ENCODE measurements at places on chromosomes 12 and 14.

- no peak for DNase-seq
Measured at GRCh38 chr14:54169254-54169924, 212.8 kb upstream of the BMP4 start.

GRCh38 chr14:39114073-39114838, at the start of gene GEMIN2:
Gene GEMIN2, plus strand, starts transcription at chr14:39114323. Its CDS starts 16 bp downstream, at chr14:39114339.
- DNase-seq, result peak; percentile 95

GRCh38 chr12:119593578-119594398, at the start of gene TMEM233:
Gene TMEM233, plus strand, starts transcription at chr12:119593774. Its CDS starts 75 bp downstream, at chr12:119593849.
- no peak for DNase-seq

- DNase-seq, result no peak
Measured at GRCh38 chr14:97033556-97034081, 236.4 kb downstream of the VRK1 start.

Measured in HEK293T (cell line).